Stomach (tissue), 19 donors: ENCODE measurements at places on chromosomes 16 and 17. TPM values are rescaled to one million over a fixed set of nuclear protein-coding genes. Genes with fewer than 3 reads are reported as not detected.
A peak's percentile ranks its signal among the peaks of the same experiment; 100 is the strongest.

LPO gene
- not detected for total RNA-seq

- DNase-seq, result peak; percentile 82
Measured at GRCh38 chr17:82592767-82593589, 55.3 kb downstream of the WDR45B start.

DNA sequence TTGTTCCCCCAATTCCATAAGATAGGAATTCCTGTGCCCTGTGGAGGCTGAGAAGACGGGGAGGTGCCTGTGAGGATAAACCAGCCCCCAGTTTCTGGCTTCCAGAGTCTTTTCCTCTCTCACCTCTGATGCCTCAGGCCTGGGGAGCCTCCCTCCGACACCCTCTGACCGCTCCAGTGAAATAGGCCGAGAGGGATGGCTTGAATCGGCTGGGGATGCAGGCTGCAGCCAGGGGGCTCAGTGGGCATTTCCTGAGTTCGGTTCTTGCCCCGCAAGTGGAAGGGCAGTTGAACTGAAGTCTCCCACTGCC, 339.4 kb downstream of the SEC14L1 start:
- no peak for DNase-seq

- no peak for DNase-seq
Measured at GRCh38 chr17:55171634-55172328, 93.0 kb upstream of the HLF start.

DNA sequence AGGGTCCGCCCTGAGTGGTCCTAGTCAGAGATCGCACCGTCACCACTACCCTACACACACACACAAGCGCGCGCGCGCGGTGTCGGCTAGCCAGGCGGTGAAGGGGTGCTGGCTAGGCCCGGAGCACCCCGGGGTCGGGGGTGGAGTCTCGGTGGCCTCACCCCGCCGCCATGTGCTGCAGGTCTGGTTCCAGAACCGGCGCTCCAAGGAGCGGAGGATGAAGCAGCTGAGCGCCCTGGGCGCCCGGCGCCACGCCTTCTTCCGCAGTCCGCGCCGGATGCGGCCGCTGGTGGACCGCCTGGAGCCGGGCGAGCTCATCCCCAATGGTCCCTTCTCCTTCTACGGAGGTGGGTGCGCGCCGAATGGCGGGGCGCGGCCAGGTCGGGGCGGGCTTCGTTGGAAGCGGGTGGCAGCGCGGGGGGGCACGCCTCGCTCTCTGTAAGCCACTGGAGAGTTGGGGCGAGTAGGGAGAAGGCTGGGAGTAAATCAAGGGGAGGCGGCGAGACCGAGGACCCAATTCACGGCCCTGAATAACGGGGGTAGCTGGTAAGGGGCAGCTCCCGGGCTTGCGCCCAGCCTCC, 4.8 kb downstream of the LHX1 start:
- no peak for DNase-seq

- no peak for DNase-seq
Measured at GRCh38 chr16:82460766-82461165, 166.0 kb upstream of the CDH13 start.

GRCh38 chr17:879546-880442, 97.6 kb downstream of the MRM3 start:
- peak; percentile 92 for DNase-seq

GRCh38 chr16:68116256-68116867, 31.2 kb downstream of the NFATC3 start:
- no peak for DNase-seq
